Mesenteric fat pad (tissue), 1 donor: ENCODE measurements at places on chromosomes 3 and 15. TPM values are rescaled to one million over a fixed set of nuclear protein-coding genes. Genes with fewer than 3 reads are reported as not detected.

HMG20A gene
- total RNA-seq = 20.7 TPM

- DNase-seq = no peak
Observed at GRCh38 chr15:40927873-40928806, 1.0 kb upstream of the DLL4 start.

- no peak for DNase-seq
Observed at GRCh38 chr15:62599791-62600777, 435.0 kb upstream of the C2CD4B start.

GRCh38 chr3:14077310-14077709, 47.4 kb downstream of the CHCHD4 start:
- no peak for DNase-seq

GRCh38 chr15:31485911-31486461, 159.4 kb downstream of the KLF13 start:
- no peak for DNase-seq

GRCh38 chr15:95277266-95277665, 1045.9 kb downstream of the MCTP2 start:
- DNase-seq = no peak

DNA sequence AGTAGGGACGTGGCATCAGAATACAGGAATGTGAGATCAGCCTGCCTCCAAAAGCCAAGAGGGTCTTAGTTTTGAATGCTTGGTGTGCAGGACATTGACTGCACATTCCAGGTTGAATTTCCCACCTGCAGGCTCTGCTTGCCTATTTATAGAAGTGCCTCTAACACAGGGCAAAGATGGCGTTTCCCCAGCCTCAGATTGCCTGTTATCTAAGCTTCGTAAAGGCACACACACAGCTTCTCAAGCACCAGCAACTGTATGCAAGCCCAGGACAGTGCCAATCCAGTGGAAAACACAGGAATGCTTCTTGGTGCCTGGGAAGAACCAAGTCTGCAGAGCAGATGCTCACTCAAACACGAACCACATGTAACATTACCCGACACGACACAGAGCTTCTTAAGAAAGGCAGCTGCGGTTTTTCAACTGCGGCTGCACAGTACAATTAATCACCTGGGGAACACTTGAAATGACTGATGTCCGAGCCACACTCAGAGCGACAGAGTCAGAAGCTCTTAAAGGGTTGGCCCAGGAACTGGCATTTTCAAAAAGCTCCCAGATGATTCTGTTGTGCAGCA, 90.0 kb upstream of the ANKRD34C start:
- DNase-seq = no peak
